PC-3 (cell line): ENCODE measurements at places on chromosomes 7 and 10. TPM values are rescaled to one million over a fixed set of nuclear protein-coding genes. Genes with fewer than 3 reads are reported as not detected.

The TRPV6 gene
- 0.63 and 1.4 TPM in 2 replicates for total RNA-seq

GRCh38 chr7:681551-682307 lies 44.8 kb upstream of the DNAAF5 start:
- H3K36me3 ChIP-seq: peaks cover 3% of the 10 kb centered on the region; the same call in 1 of the 2 replicates
- no peak overlapping the region for H3K27ac ChIP-seq
- DNase-seq: no peak
- no peak overlapping the region for H3K4me3 ChIP-seq
- no peaks in the 10 kb centered on the region for H3K4me1 ChIP-seq

DNA sequence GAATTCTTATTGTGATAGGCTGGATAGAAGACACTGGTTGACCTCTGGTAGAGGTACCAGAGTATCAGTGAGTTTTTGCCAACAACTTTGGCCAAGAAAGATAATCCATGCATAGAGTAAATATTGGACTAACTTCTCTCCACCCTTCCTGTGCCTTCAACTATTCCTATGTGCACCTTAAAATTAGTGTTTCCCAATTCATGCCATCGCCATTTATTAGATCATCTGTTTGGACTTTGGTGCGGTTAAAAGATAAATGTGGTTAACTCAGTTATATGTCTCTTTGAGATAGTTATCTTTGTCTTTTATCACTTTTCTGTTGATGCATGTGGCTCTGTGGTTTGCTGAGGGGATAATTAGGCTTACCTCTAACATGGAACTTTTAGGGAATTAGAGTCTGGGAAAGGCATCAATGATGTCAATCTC lies 4.6 kb downstream of the PAPSS2 start:
- peak; percentile 18 for DNase-seq
- no peak overlapping the region for H3K27ac ChIP-seq
- no peaks in the 10 kb centered on the region for H3K36me3 ChIP-seq
- peaks cover 12% of the 10 kb centered on the region for H3K4me1 ChIP-seq

DNA sequence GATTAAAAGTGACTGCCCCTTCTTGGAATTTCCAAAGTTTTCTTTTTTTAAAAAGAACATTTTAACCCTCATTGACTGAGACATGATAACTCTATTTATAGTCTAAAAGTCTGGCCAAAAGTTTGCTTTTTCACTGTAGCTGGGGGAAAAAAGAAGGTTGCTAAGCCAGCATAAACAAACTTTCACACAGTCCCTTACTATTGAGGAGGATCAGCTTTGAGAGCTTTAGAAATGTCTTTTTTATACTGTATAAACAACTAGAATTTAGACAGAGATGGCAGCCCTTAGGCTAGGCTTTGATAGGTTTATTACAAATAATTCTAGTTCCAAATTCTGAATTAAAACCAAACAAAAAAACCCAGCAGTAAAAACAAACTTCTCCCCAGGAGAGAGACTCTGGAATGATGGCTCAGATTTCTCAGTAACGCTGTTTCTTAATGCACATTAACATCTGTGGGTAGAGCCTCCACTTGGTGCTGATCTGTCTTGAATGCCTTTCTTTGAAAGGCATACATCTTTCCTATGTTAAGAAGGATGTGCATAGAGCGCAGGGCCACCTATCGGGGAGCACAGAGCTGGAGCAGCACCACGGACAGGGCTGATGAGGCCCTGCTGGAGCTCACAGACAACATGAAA lies 100.9 kb upstream of the PDLIM1 start:
- H3K27me3 ChIP-seq: no peaks in the 10 kb centered on the region
- no peak overlapping the region for H3K4me3 ChIP-seq
- peak; percentile 19 for DNase-seq
- H3K4me1 ChIP-seq: peaks cover 41% of the 10 kb centered on the region
- no peak overlapping the region for H3K27ac ChIP-seq

DNA sequence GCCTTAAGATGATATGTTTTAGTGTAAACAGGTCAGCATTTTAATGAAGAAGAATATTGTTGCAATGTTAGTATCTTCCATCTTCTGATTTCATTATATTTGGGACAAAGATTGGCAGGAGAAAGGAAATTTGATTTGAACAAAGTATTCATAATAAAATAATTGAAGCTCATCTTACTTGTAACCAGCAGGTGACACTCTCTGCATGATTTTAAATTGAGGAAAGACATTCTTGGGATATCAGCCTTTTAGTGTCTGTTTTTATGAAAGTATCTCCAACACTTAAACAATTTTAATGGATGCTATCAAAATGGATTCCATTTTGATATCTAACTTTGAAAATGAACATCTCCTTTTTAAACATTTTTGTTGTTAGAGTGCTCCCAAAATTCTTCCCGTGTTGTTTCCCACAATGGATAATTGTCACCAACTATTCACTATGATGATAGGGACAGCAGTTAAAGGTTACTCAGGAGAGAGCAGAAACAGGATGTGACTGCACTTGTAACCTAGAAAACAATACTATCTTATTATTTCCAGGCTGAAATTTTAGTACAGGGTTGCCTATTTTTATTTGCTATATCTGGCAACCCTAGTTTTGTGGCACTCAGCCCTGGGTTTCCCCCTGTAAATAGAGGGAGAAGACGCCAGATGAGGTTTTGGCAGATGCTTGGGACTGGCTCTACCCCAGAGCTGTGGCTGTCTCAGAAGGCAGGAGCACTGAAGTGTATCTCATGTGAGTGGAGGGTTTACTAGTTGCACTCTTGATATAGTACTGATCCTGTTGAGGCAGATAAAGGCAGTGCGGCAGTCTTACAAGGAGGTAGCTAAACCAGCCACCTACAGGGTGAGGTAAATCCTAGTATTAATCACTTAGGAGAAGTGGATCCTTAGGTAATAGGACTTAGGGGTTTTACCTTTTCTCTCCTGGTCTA lies 31.0 kb upstream of the ABCB4 start:
- H3K4me1 ChIP-seq: 0 out of 2 replicates have a peak, but pooled peaks cover 8% of the 10 kb centered on the region
- no peak overlapping the region for H3K27ac ChIP-seq
- no peaks in the 10 kb centered on the region for H3K27me3 ChIP-seq
- H3K4me3 ChIP-seq: no peak overlapping the region

DNA sequence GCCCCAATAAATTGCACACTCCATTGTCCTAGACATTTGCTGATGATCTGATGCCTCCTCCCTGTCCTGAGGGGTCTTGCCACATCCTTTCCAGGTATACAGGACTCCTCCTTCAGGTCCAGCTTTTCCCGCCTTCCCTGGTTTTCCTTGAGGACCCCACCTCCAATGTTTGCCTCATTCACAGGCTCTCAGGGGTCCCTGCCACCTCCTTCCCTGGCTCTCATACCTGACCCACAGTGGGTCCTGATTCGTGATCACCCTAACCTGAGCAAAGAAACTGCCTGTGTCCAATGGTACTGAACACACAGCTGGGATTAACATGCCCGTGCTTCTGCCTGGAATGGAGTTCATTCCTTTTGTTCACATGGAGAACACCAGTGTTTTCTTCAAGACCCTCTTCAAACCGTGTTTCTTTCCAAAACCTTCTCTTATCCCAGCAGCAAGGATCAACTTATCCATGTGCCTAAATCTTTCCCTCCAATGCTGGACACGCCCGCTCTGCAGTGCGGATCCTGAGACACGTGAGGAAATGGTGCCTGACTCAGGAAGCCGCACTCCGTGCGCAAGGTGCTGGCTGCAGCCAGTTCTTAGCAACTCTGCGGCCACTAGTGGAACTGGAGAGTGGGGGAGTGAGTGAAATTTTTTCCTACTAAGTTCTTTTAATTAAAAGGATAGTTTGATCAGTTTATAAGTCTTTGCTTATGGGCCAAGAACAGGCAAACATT lies 354.6 kb upstream of the SHH start:
- H3K27me3 ChIP-seq: peaks cover 19% of the 10 kb centered on the region; the same call in 1 of the 2 replicates
- H3K27ac ChIP-seq: no peak overlapping the region
- H3K4me3 ChIP-seq: no peak overlapping the region
- no peaks in the 10 kb centered on the region for H3K36me3 ChIP-seq
- no peaks in the 10 kb centered on the region for H3K4me1 ChIP-seq

- peak; percentile 28 for DNase-seq
- no peak overlapping the region for H3K4me3 ChIP-seq
- no peaks in the 10 kb centered on the region for H3K27me3 ChIP-seq
Measured at GRCh38 chr7:129376778-129377700, 57.2 kb upstream of the STRIP2 start.

GRCh38 chr10:34726862-34727261 lies 88.2 kb downstream of the PARD3 start:
- no peaks in the 10 kb centered on the region for H3K27me3 ChIP-seq
- DNase-seq: no peak
- H3K27ac ChIP-seq: no peak overlapping the region
- H3K36me3 ChIP-seq: no peaks in the 10 kb centered on the region

GRCh38 chr7:34354899-34355298 lies 303.1 kb upstream of the NPSR1 start:
- H3K4me1 ChIP-seq: no peaks in the 10 kb centered on the region
- H3K4me3 ChIP-seq: no peak overlapping the region
- no peak overlapping the region for H3K27ac ChIP-seq
- H3K36me3 ChIP-seq: no peaks in the 10 kb centered on the region
- peaks cover 6% of the 10 kb centered on the region; the same call in 1 of the 2 replicates for H3K27me3 ChIP-seq

DNA sequence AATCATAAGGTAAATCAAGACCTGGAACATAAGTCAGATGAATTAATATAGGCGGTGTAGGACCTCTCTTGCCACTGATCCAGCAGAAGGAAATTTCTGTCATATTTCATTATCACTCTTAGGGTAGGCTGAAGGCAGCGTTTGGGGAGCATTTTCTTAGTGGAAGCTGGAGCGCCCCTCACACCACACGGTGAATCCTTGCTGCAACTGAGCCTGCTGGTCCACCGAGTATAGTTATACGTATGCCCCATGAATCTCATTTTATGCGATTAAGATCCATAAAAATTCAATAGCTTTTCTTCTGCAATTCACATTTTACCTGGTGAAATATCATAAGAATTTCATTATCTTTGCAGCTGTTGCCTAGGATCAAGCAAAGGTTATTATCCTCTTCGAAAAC lies 19.6 kb downstream of the EBF3 start:
- no peak overlapping the region for H3K27ac ChIP-seq
- no peak overlapping the region for H3K4me3 ChIP-seq
- H3K36me3 ChIP-seq: no peaks in the 10 kb centered on the region
- H3K4me1 ChIP-seq: no peaks in the 10 kb centered on the region
- no peak for DNase-seq
- no peaks in the 10 kb centered on the region for H3K27me3 ChIP-seq
